ENCODE measurements at places on chromosomes 5 and 9.
A peak's percentile ranks its signal among the peaks of the same experiment; 100 is the strongest.

GRCh38 chr5:8844206-8844605 is 701.7 kb downstream of the SEMA5A start:
- DNase-seq, result no peak

GRCh38 chr9:13023498-13023897 is 248.7 kb downstream of the LURAP1L start:
- no peak for DNase-seq

- no peak for DNase-seq
Observed at GRCh38 chr9:112680731-112681402, 37.0 kb downstream of the INIP start.

DNA sequence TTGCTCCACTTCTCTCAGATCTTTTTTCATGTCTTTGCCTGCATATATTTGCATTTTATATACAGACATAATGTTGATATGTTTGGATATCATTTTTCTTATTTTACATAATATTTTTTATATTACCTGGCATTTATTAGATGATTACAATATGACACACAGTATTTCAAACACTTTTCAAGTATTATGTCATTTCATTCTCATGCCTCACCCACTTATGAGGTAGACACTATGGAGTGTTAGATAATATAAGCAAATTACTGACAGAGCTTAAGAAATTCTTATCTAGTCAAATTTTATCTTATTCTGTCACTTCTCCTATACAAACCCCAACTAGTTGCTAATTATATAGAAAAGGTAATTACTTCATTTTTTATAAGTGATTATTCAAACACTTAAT is 11.1 kb downstream of the LURAP1L start:
- no peak for DNase-seq

DNA sequence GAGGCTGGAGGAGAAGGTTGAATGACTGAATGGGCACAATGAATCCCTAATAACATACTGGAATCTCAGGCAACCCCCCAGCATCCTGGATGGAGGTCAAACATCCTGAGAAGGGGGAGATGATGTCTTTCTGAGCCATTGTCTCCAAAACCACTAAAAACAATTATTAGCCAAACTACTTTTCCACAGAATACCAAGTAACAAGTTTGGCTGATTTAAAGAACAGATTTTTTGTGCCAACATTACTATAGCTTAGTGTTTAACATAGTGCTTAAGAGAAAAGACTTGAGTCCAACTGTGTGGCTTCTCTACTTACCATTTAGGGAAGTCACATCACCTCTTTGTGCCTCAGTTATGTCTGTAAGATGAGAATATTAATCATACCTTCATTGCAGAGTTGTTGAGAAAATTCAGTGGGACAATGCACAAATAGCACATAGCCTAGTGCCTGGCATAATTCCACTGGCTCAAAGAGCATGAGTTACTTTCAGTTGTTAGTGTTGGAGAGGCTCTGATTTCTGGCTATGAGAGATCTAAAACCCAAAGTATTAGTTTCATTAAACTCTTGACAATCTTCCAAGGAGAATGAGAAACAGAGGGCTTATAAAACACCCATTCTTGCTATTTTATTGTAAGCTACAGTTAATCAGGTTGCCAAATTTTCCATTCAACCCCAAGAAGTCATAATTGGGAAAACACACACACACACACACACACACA is 111.3 kb upstream of the NR3C1 start:
- no peak for DNase-seq

DNA sequence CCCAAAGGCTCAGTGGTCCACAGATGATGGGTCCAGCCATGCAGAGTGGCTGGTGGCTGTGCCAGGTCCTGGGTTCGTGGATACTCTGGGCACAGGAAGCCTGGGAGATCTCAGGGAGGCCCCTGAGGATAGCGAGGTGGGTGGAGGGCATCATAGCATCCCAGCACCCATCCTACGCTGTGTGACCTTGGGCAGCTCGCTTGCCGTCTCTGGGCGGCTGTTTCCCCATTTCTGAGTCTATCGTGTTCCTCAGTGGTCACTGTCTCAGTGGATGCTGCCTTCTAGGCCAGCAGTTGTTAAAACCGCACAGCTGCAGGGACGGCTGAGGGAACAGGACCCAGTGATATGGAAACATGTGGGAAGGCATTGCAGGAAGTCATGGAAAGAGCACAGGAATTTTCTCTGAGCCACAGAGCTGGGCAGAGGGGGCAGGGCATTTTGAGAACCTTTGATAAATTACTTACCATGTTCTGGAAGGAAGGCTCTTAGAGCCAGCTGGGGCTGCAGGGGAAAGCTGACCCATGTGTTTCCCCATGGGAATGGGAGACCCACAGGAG is 86.4 kb upstream of the COL5A1 start:
- DNase-seq, result no peak

GRCh38 chr9:137749511-137749910 is 128.1 kb upstream of the CACNA1B start:
- no peak for DNase-seq

GRCh38 chr9:125632321-125633115 is 74.5 kb downstream of the MAPKAP1 start:
- DNase-seq, result peak; percentile 35

DNA sequence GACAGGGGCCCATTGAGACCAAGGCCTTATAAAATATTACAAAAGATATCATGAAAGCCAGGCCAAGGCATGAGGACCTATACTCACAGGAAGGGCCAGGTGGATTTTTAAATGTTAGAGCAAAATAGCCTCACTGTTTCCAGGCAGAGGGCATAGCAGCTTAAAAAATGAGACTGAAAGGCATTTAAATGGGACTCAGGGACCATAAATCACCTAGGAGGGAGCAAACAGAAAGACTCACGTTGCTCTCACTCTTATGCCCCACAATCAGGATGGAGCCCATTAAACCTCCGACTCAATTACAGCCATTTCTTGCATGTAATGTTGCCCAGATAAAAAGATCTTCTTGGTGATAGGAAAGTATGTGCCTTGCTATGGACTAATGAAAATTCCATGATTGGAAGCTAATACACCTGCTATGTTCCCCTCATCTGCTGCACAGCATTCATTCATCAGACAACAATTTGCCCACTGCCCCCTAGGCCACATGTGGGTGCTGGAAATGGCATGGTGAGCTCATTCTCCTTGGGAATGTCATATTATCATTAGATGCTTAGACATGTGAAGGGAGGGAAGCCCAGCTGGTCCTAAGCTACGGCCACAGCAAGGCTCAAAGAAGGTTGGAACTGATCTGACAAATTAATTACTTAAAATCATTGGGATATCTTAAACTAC is 128.6 kb upstream of the GRIA1 start:
- DNase-seq, result no peak

DNA sequence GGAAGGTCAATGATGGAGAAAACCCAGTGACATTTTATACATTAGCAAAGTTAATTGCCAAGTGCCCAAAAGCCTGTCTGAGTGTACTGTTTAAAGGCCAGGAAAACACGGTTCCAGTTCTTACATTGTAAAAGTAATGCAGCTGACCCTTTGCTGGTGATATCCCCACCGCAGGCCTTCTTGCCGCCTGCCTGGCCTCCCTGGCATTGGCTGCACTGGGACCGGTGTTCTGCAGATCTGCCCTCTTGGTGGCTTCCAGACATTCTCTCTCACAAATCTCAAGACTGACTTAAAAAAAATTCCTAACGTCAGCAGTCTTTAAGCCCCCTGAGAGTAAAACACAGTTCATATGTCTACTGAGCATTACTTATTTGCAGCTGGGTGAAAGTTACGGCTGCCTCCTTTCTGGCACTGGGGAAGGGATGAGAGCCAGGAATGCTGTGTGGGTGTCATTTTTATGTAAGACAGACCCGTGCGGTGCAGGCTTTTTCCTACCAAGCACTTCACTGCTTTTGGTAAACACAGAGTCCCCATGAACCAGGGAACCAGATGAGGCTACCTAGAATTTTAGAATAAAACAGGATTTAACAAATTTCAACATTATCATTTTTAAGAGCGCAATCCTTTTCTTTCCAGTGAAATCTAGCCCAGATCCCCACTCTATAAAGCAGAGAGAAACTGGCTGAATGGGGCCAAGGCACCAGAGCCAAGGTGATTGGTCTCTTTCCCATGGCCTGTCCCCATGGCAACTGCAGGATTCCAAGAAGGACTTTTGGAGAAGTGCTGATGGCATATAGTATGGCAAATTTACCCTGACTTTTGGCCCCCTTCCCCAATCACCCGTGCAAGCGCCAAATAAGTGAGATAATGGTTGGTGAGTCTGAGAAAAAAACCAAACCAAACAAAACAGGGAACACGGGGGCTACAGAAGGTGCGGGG is 80.8 kb downstream of the LMNB1 start:
- no peak for DNase-seq

DNA sequence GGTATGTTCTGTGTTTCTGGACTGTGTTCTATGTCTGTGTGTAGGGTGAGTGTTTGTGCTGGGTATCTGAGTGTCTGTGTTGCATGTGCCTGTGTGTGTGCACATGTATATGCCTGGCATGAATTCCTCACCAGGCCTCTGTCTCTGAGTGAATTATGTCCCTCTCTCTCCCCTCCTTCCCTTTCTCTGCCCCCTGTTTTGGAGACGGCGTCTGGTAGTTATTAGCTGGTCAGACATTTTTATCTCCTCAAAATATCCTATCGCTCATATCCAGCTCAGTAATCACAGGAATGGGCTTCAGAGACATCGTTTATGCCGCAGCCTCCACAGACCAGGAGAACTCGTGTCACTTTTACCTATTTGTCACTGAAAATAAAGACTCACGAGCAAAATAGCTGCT is 483.2 kb upstream of the BRINP1 start:
- no peak for DNase-seq

DNA sequence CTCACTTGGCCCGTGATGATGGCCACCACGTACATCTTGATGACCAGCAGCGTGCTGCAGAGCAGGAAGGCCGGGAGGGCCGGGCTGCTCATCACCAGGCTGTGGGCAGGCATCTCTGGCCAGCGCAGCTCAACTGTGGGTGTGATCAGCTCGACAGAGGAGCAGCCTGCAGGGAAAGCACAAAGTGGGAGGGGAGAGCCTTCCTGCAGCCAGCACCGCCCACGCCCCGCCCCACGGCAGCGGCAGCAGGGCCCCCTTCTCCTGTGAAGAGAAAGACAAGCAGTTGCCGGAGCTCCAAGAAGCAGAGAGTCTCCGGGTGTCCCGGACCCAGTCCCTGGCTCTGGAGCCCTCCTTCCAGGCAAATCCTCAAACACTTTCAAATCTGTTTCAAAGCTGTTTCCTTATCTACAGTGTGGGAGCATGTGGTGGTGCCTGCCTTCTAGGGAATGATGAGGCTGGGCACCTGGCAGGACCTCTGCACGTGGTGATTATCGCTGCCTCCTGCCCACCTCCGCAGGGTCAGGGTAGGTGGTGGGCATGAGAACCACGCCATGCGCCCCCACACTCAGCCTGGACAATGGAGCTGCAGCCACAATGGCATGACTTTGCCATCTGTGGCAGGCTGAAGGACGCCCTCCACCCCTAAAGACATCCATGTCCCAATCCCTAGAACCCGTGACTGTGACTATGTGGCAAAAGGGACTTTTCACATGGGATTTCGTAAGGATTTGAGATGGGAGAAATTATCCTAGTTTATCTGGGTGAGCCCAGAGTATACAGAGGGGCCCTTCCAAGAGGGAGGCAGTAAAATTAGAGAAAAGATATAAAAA is at the start of gene PTGES:
PTGES (minus strand) TSS at position 143 of the 830 bp plus-strand sequence; CDS start at position 113, 30 bp downstream.
- no peak for DNase-seq

DNA sequence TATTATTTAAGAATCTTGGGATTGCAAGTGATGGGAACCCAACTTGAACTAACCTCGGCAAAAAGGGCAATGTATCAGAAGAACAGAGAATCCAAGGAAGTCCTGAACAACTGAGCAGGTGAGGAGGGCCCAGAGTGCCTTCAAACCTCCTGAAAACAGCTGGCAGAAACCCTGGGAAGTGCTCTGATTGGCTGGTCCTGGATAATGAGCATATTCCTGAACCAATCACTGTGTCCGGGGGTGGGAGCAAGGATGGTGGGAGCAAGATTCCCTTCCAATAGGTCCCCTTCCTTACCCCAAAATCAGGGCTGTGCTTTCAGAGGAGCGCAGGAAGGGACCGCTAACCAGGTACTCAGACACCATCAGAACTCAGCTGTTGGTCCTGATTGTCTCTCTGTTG is 31.9 kb upstream of the TBC1D2 start:
- no peak for DNase-seq

DNA sequence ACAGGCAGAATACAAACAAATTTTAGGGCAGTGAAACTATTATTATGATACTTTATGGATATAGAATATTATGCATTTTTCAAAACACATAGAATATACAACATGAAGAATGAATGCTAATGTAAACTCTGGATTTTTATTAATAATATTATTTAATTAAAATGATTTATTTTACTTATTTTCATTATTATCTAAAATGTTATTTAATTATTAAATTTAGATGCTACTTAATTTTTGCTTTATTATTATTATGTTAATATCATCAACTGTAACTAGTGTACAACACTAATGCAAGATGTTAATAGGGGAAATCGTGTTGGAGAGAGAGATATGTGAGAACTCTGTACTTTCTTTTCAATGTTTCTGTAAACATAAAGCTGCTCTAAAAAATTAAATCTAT is 39.3 kb upstream of the TENT4A start:
- no peak for DNase-seq

DNA sequence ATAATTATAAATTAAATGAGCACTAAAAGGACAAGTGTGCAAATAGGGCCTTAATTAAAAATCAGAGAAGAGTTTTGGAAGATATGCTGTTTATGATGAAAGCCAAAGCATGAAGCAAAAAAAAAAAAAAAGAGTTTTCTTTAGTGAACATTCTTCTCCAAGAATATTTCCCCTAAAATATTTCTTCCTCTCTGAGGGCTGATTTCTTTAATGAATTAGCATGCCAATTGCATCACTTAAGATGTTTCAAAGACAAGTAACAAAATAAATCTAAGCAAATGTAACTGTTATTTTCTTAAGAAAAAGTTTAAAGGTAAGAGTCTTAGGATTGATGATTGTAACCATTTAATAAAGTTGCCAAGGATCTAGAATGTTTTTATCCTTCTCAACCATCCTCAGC is 81.6 kb upstream of the MPDZ start:
- DNase-seq, result no peak

DNA sequence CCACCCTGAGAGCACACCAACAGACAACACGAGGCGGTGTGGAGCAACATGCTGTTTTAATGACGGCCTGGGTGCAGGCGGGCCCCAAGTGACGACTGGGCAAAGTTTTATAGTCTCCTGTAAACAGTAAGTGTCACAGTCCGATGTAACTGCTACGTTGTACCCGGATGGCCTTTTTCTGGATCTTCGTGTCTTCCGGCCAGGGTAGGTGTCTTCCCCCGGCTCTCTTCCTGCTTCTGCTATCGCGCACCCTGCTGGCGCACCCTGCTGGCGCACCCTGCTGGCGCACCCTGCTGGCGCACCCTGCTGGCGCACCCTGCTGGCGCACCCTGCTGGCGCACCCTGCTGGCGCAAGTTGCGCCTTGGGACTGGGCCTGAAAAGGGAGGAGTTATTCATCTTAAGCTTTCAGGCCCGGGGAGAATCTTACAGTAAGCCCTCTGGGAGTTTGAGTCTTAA is 143.0 kb upstream of the TARS1 start:
- DNase-seq, result no peak

DNA sequence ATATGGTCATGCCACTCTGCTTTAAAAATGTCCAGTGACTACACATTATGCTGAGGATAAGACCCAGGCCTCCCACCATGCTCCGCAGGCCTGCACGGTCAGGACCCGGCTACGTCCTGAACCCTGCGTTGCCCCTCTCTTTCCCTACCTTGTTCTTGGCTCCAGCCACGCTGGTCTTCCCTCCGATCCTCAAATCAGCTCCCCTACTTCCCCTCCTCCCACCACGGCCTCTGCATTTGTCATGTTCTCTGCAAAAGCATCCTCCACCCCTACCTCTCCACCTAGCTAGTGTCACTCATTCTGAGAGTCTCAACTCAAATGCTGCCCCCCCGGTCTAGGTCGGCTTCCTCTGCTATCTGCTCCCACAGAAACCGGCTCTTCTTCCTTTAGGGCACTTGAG is 11.2 kb downstream of the GPX3 start:
- DNase-seq, result no peak

Measured in activated naive CD4-positive, alpha-beta T cell treated with anti-CD3 and anti-CD28 coated beads, Interleukin-2, amount 50 U/mL, for 72 hours (primary cell).